ENCODE measurements at places on chromosomes 11 and 22.

GRCh38 chr11:27909386-27909785, 198.6 kb downstream of the KIF18A start:
- no peak for DNase-seq

GRCh38 chr22:23066200-23067022, 3.9 kb upstream of the GNAZ start:
- DNase-seq = no peak

GRCh38 chr22:38240734-38241252, 32.0 kb downstream of the TMEM184B start:
- no peak for DNase-seq

GRCh38 chr11:86547727-86548126, 124.7 kb downstream of the ME3 start:
- no peak for DNase-seq

DNA sequence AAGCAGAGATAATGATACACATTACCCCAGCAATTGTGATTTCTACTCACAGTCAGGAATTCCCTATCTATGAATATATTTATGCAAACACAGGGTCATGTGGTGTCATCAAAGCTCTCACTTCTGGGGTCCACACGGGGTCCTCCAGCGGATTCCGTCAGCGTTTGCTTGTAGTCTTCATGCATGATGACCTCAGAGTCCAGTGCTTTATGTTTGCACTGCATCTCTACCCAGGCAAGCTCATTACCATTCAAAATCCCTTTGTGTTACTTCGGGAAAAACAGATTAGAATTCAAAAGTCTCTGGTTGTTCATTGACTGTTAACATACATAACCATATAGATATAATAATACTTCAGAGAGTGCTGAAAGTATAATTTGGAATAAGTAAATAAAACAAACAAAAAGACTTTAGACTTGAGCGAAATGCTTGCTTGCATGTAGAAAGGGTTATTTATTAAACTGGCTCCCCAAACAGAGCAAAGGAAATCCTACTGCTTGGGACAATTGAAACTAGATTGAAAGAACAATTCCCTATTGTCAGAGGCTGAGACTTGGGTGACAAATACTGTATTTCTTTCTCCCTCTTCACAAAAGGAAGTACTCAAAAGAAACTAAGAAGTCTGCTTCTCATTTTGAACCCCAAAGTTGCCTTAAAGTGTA, 423.1 kb downstream of the ETS1 start:
- DNase-seq = no peak

GRCh38 chr22:29797351-29797750, 30.2 kb downstream of the UQCR10 start:
- no peak for DNase-seq

DNA sequence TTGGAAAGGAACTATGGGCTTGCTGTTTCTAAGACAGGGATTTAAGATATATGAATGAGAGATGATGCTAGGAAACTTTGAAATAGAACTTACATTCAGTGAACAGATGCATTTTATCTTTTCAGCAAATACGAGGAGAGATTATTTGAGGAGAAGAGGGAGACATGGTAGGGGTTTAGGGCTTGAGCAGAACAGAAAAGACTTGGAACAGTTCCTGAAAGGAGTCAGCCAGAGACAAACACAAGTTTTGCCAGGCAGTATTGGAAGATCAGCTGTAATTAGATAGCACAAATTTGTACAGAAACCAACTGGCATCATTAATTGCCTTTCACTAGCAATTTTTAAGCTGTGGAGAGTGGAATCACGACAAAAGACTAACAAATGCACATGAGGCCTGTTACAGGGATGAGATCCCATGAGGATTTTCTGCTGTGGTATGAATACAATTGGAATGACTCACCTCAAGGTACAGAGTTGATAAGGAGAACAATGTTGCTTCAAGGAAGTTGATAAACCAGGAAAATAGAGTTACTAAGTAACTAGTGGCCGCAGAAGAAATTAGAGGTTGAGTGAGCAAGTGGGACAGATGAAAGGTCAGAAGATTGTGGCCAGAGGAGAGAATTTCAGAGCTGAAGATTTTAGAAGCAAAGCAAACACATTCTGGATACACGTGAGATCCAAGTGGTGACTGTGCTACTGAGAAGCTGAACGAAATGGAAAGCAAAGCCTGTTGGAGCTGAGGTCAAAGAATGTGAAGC, 67.9 kb downstream of the CYB5R2 start:
- no peak for DNase-seq

DNA sequence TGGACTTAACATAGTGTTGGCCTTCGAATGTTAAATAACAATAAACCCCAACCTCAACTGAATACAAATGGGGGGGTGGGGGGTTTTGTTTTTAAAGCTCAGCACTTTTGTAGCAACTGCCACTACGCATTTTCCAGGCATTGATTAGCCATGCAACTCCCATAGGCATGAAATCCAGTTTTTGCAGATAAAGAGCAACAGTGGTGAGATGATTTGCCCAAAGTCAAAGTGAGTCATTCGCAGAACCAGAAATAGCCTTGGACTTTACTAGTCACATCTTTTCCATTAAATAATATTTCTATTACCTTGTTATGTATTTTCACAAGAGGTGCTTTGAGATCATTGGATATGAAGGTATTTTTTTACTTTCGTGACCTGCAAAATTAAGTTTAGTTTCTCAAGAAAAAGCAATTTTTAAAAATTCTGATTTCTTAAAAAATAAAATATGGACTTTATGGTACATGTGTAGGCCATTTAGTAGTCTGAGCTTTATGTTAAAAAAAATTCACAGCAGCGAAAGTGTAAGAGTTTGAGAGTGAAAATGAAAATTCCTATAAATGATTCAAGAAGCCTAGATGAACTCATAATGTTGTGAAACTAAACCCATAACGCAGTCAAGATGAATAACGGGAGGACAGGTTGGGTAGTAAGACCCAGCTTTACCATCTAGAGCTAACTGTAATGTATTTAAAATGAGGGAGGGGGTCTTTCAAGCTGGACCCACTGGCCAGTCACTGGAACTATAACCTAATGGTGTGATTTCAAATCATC, 1.9 kb upstream of the PHF21A start:
- DNase-seq = no peak

DNA sequence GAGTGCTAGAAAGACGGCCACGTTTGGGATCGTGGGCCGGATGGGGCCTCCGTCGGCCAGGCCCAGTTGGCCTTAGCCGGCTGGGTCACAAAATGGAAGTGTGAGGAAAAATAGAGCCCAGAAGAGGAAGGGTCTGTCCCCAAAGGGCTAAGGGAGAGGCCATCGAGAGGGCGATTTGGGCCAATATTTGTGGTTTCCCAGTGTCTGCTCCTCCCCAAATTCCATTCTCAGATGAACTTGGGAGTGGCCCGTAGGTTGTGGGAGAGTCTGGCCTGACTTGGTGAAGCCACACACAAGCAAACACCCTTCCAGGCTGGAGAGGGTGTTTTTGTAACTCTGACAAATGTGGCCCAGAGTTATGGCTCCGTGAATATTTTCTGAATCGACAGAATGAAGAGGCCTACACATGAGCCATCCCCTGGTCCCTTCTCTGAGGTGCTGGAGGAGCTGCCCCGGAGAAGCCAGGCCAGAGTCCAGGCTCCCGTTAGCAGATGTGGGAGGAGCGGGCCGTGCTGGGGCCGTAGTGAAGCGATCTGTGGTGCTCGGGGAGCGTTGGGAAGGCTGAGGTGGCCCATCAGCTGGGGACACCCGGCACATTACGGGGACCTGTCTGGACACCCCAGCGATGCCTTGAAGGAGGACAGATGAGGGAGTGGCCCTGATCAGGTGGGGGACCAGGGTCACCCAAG, 73.5 kb upstream of the PPARA start:
- DNase-seq = no peak

- no peak for DNase-seq
These were observed 96.9 kb upstream of the RTL6 start for GRCh38 chr22:44594951-44595350.

DNA sequence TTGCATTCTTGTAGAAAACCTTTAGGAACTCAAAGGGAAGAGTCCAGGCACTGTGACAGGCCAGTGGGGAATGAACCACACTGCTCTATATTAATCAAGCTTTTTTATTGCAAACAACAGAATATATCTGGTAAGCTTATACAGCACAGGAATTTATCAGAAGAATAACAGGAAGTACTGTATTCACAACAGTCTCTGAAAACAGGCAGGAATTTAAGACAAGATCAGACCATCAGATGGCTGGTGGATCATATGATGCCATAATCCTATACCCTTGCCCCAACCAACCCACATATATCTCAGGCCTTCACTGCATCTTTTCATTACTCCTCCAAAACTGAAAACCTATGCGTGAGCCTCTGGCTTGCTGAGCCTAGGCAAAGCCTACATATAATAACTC, 1.0 kb upstream of the HTATIP2 start:
- no peak for DNase-seq

- no peak for DNase-seq
These were observed 90.1 kb downstream of the ETS1 start for GRCh38 chr11:128497061-128497775.

DNA sequence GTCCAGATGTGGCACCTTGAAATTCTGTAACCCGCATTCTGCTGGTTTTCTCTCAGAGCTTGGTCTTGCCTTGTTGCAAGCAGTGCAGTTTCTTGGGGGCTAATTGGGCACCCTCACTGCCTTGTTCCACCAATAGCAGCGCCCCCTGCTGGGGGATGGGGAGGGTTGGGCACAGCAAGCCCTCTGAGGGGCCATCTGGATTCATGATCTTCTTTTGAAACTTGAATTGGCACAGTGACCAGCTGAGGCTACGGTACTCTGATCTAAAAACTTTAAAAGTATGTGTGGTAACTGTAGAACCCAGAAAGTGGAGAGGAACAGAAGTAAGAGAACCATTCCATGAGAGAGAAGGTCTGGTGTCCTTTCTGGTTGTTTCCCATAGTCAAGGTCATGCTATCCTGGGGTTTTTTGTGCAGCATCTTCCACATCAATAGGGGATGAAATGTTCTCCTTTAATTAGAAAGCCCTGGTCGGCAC, 64.2 kb downstream of the MED15 start:
- no peak for DNase-seq

DNA sequence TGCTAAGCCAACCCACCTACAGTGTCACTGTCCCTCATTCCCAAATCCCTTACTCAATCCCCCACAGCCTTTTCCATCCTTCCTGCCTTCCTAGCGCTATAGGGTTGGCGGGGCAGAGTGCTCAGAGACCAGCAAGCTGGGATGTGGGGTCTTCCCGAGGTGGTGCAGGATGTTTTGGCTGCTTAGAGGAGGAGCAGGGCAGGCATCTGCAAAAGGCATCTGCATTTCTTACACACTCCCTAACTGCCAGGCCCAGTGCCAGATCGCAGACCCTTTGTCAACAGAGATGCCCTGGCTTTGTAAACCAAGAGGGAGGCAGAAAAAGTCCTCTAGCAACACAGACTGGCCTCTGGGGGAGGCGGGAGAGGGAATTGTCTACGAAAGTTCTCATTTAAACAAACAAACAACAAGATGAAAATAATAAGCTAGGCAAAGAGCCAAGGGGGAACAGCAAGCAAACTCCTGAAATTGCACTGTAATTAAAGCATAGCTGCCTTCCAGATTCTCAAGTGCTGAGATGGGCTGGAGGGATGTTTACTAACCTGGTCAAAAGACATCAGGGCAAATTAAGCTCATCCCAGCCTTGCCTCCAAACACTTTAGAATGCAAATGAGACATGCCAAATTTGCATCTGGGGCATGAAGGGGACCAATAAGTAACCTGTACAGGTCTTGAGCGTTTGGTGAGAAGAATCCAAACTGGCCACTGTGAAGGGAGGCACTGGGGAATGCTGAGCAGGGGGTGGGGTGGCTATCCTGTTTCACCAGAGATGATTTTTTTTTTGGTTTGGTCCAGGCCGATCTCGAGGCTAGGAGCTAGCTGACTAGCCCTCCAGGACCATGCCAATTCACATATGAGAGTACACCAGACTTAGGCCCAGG, 38.1 kb upstream of the ADA2 start:
- DNase-seq = peak; percentile 67

DNA sequence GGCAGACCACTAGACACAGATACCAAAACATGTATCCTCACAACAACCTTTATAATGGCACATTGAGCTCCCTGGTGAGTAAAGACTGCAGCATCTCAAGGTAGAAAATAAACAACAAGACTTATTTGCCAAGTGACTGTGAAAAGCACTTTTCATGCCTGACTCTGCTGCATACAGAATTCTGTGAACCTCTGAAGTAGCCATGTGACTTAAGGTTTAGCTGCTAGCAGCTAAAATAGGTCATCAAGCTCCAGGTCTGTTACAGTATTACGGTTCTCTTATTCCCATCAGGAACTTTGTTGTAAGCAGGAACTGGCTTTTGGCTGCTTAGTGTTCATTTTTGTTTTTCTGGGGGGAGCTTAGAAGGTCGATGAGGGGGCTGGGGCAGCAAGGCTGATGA, 139.4 kb downstream of the PAX6 start:
- no peak for DNase-seq

GRCh38 chr11:66429983-66430602, 8.6 kb downstream of the MRPL11 start:
- DNase-seq = peak; percentile 80

GRCh38 chr11:125583496-125583895, 9.2 kb upstream of the STT3A start:
- no peak for DNase-seq

GRCh38 chr22:42257386-42257785, 13.1 kb downstream of the TCF20 start:
- DNase-seq = no peak

DNA sequence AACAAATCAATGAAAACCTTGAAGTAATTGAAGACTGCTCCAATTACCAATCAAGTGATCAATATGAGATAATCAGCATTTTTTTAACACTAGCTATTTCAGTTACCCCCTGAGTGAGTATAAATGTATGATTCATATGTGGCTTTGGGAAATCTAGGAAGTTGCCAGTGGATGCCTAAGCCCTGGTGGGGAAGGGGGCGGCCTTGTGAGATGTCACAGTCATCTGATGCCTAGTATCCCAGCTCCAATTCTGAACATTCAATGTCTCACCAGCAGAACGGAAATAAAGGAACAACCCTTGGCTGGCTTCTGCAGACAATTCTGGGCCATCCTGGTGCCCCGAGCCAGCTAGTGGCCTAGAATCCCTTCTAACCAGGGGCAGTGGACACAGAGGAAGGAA, 58.5 kb upstream of the TIMP3 start:
- DNase-seq = no peak

DNA sequence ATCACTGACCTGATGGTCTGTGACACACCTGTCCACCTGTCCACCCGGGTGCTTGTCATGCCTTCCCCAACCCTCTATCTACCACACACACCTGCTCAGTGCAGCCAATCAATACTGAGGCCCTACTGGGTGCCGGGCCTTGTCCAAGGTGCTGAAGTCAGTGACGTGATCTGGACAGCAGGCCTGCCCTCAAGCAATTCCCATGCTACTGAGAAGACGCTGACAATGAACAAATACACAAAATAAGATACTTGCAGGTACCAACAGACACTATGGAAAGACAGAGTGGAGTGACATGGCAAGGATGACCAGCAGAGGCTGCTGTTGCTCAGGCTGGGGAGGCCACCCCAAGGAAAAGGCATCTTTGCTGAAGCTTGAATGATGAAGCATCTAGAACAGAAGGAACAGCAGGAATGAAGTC, 21.2 kb downstream of the PLAAT3 start:
- no peak for DNase-seq

GRCh38 chr11:115193914-115194801, 310.1 kb downstream of the CADM1 start:
- DNase-seq = peak; percentile 72

Measured in NCI-H345 (cell line).